Left colon (tissue), 2 donors: ENCODE measurements at places on chromosomes 13 and 19. TPM values are rescaled to one million over a fixed set of nuclear protein-coding genes. Genes with fewer than 3 reads are reported as not detected.

The SHANK1 gene
- total RNA-seq = 0.21 TPM

The ZNF780B gene
- 19.0 TPM for total RNA-seq

The DACT3 gene
- 1.1 TPM for total RNA-seq

The KLF1 gene
- total RNA-seq = not detected

The PGLYRP2 gene
- total RNA-seq = not detected

The CBARP gene
- total RNA-seq = 0.50 TPM

The TOMM40 gene
- total RNA-seq = 80.0 TPM

The C19orf85 gene
- not detected for total RNA-seq

The GPC5 gene
- 0.24 TPM for total RNA-seq

The USP12 gene
- total RNA-seq = 42.0 TPM

The FUT2 gene
- 147 TPM for total RNA-seq

The ANGPTL8 gene
- not detected for total RNA-seq

The GET3 gene
- total RNA-seq = 50.1 TPM

The TEX26 gene
- not detected for total RNA-seq

The MAMSTR gene
- total RNA-seq = 0.64 TPM

- DNase-seq = no peak
Observed at GRCh38 chr13:46515803-46516202, 37.2 kb upstream of the LRCH1 start.

DNA sequence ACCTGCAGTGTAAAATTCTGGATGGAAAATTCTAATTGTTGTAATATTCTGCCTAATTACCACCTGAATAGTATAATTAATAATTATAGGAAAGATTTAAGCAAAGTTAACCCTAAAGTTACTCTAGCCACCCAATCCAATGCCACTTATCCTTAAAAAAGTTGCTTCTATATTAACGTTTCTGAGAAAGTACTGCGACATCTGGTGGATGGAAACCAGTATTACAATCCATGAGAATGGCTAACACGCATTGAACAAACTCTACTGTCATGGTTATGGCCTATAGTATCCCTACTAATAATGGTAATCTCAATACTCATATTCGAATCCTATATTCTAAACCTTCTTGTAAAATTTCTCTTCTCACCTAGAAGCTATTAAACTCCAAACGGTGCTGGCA, 1551.8 kb downstream of the SLITRK1 start:
- DNase-seq = no peak

DNA sequence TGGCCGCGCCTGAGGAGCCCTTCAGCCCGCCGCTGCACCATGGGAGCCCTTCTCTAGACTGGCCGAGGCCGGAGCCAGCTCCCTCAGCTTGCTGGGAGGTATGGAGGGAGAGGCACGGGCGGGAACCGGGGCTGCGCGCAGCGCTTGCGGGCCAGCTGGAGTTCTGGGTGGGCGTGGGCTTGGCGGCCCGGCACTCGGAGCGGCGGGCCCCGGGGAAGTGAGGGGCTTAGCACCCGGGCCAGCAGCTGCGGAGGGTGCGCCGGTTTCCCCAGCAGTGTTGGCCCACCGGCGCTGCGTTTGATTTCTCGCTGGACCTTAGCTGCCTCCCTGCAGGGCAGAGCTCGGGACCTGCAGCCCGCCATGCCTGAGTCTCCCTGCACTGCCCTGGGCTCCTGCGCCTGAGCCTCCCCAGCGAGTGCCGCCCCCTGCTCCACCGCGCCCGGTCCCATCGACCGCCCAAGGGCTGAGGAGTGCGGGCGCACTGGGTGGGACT, 1890.0 kb upstream of the PCDH20 start:
- no peak for DNase-seq

- no peak for DNase-seq
Observed at GRCh38 chr13:113449693-113450347, 3.5 kb downstream of the ADPRHL1 start.

GRCh38 chr13:75371203-75371602, 110.8 kb downstream of the TBC1D4 start:
- no peak for DNase-seq

DNA sequence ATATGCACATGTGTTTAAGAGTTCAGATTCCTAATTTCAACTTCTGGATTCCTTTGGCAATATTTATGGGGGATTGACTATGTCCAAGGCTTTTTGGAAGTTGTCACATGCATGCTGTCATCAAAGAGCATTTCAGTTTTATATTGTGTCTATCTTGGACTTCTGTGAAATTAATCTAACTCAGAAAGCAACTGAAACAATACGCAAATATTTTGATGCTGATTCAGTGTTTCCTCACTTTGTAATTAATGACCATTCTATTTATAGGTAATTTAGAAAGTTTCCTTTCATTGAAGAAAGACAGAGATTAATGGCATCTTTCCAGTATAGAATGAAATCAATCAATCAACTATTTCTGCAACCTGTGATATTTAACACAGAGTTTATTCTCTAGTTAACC, 550.1 kb downstream of the PCDH9 start:
- DNase-seq = no peak

DNA sequence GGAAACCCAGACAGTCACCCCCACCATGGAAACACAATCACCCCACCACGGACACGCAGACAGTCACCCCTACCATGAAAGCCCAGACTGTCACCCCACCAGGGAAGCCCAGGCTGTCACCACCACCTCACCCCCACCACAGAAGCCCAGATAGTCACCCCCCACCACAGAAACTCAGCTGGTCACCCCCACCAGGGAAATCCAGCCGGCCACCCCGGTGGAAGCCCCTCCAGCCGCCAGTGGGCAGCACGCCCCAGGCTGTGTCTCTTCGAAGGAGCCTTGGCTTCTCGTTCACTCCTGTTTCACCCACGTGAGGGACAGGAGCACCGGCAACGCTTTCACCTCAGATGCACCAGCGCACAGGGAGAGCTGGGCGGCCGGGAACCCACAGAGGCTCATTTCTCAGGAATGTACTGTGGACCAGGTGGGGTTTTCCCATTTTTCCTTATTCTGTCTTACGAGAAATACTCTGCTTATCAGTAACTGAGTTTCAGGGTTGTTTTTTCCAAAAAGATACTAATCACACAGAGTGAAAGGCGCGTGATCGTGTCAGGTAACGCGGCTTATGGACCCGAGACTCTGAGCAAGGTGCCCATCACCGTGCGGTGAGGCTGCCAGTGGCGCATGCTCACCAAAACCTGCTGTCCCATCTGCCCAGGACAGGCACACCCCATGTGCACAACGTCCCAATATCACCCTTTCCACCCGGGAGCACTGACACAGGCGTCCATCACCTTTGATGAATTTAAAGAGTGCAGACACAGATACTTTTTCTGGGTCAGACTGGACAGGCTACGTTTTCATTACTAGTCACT, 28.0 kb downstream of the CARS2 start:
- no peak for DNase-seq

DNA sequence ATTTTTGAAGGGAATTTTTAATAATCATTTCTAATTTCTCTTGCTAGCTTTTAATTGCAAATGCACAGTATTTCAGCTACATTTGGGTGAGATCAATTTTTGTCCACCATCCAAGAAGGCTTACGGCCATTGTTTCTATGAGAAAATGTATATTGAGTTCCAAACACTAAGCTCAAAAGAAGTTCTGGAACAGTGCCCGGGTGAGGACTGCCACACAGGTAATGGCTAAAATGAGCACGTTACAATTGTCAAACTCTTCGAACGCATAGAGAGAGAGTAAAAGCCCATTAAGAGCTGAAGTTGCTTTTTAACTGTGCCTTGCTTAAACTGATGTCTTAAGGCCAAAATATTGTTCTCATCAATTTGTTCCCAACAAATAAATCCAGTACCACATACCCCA, 755.0 kb downstream of the DIAPH3 start:
- no peak for DNase-seq

- peak; percentile 75 for DNase-seq
Observed at GRCh38 chr19:41298348-41298964, 11.5 kb upstream of the CCDC97 start.

DNA sequence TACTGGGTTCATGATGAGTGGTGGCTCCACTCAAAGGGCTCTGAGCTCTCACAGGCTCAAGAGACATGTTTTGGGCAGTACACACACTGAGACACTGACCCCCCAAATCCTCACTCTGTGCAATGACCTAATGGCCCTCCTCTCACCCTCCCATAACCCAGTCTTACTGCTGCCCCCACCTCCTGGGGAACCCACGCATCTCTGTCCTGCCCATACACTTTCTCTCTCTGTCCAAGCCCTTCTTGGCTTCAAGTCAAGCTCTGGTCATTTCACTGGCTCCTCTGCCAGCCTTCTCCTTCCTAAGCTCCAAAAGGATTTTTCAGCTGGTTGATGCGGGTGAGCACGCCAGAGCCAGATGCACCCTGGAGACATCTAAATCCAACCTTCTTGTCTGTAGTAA, 187.9 kb upstream of the TSHZ3 start:
- no peak for DNase-seq

GRCh38 chr19:13044231-13044836, 49.1 kb downstream of the NFIX start:
- no peak for DNase-seq

DNA sequence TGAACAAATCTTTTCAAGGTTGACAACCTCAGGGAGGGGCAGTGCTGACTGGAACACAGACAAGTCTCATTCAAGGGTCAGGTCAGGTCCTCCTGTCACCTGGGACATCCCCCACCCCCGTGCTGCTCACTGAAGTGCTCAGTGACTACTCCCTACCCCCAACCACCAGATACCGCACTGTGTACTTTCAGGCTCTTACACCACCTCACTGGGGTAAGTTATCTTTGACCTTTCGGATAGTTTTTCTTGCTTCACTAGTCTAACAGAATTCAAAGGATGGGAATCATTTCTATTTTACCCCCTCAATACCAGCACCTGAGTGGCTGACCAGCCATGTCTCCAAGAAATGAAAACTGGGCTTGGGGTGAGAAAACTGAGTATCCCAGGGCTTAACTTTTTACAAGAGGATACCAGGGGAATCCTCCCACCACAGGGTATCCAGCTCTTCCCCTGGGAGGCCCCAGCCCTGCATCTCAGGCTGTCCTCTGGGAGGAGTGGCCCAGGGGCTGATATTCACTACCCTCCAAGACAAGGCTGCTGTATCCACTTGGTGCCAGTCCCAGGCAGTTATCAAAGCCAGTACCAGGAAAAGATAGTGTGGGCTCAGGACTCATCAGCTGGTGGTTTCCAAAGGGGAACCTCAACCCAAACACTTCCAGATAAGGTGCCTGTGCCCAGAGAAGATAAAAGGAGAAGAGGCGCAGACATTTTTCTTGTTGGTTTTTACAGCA, 2.1 kb downstream of the ZNF563 start:
- DNase-seq = no peak

DNA sequence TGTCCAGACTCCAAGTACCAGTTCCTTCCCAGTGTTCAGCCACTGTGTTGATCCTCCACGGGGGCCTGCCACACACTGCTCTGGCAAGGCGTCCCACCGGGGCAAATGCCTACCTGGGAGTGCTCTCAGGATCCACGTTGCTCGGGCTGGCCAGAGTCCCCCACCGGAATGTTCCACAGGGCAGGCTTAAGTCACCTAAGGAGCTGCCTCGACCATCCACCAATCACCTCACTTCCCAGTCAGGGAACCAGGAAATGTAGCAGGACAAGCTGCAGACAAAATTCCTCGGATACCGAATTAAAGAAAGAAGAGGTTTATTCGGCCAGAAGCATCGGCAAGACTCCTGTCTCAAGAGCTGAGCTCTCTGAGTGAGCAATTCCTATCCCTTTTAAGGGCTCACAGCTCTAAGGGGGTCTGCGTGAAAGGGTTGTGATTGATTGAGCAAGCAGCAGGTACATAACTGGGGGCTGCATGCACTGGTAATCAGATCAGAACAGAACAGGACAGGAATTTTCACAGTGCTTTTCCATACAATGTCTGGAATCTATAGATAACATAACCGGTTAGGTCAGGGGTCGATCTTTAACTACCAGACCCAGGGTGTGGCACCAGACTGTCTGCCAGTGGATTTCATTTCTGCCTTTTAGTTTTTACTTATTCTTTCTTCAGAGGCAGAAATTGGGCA, 56.9 kb upstream of the EDNRB start:
- DNase-seq = no peak
